Cerebellum (tissue), 4 donors: ENCODE measurements at places on chromosomes 1 and 21. TPM values are rescaled to one million over a fixed set of nuclear protein-coding genes. Genes with fewer than 3 reads are reported as not detected.

DNA sequence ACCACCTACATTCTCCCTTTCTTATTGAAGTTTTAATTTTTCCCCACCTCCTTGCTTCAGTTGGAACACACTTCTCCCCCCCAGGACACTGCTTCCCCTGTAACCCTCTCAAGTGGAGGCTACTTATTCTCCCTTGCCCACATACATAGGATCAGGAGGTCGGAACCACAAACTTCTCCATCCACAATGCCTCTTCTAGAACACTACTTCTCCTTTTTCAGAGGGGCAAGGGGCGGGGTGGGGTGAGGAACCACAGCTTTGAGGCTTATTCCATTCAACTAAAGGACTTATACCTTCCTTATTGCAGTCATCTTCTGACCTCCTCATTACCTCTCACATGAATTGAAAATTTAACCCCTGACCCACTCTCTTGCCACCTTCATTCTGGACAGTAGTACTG, 81.3 kb downstream of the NEK7 start:
- no peak for DNase-seq

The FCMR gene
- not detected for total RNA-seq

DNA sequence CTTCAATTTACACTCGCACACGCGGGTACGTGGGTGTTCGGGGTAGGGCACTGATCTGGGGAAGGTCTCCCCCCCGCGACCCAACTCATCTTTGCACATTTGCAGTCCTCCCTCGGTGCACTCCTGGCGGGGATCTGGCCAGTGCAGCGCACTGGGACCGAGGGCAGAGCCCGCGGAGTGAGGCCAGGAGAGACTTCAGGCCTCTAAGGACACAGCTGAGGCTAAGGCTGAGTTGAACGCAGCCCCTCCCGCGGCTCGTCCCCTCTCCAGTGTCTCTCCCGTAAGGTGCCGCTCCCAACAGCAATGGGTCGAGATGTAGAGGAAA, 936 bp upstream of the NCAM2 start:
- DNase-seq: no peak

DNA sequence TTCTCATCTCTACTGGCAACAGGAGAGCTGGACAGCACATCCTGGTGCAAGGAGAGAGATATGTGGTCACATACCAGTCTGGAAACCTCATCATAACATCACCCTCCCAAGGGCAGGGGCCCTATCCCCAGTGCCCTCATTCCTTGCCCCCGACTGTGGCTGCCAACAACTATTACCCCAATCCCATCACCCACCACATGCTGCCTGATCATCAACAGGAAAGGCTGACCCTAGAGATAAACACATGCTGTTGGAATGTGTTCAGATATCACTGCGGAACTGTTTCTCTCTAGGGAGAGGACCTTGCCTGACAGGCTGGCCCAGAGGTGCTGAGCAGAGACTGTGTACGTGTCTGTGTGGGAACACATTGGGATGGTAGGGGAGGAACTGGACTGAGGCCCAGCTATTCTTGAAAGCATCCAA, 4.5 kb upstream of the INKA2 start:
- no peak for DNase-seq

The DNAH14 gene
- total RNA-seq: 72.0 TPM

- DNase-seq: no peak
Observed at GRCh38 chr1:89104147-89104546, 21.8 kb downstream of the GBP2 start.

- no peak for DNase-seq
Observed at GRCh38 chr1:220889333-220889732, 10.1 kb downstream of the HLX start.

- peak; percentile 75 for DNase-seq
Observed at GRCh38 chr1:6208723-6209660, 3.1 kb downstream of the RNF207 start.

The PRAMEF6 gene
- not detected for total RNA-seq

DNA sequence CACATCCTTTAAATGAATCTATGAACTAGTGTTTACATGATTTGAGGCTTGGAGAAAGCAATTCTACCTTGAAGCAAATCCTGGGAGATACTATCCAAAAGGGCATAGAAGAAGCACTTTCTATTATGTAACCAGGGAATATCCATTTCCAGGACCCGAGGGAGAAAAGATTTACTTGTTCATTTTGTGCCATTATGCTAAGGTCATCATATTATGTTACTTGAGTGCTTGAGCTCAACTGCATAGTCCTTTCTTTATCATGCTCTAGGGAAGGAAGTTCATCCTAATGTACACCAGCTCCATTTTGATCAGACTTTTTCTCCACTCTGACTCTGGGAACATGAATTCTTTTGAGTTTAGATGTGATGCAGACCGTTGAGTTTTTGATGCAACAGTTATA, 188.6 kb upstream of the SNX7 start:
- DNase-seq: no peak

DNA sequence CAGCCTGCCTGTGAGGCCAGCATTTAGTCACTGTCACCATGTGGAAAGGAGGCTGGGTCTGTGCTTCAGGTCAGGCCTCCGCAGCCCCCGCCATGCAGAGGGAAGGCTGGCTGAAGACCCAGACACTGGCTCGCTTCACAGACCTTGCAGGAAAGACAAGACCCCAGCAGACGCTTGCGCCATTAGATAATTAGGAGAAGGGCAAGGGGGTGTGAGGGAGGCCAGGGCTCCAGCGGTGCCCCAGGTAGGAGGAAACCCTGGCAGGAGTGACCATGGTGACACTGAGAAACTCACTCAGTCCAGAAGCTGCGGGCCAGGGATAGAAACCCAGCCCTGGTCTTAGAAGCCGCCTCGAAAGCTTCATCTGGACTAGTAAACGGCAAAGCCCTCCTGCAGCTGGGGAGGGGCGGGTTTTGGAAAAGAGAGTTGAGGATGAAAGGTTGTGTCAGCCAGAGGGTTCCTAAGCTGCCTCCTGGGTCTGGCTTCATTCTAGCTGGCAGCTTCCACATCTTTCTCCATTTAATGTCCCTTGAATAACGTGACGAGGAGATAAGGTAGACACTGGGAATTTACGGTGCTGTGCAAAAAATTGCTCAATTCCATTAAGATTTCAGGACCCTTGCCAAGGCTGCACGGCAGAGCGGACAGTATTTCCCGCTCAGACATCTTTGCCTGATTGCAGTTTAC, 294.1 kb upstream of the VAMP3 start:
- DNase-seq: no peak

The ATP6V1G3 gene
- total RNA-seq: not detected

GRCh38 chr1:105724286-105724685, 1332.2 kb upstream of the PRMT6 start:
- no peak for DNase-seq

The CTSS gene
- total RNA-seq: 7.3 TPM

DNA sequence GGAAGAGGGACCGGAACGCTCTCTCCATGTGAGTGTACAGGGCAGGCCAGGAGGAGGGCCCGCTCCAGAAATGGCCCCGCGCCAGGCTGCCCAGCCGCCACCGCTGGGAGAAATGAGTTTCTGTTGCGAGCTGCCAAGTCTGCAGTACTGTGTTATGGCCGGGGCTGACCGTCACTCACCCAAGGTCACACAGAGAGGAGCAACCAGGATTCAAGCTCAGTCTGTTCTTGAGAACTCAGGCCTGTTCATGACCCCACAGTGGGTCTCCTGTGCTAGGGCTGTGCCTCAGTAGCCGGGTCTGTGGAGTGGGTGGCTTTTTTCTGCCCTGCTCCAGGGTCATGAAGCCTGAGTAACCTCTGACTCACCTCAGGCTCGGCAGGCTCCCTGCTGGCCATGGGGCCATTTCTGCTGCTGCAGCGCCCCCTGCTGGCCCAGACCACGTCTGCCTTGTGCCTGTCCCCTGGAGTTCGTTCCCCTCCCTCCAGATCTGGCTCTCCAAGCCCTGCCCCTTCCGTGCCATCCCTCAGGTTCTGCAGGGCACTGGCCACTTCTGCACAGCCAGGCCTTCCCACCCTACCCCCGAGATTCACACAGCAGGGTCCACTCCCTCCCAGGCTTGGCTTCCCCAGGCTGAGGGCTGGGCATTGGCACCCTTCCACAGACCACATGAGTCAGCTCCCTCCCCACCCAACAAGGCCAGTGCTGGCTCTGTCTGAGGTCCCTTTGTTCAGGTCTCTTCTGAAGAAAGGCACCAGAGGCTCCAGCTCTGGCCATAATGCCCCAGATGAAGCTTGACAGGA, 51.8 kb downstream of the EDN2 start:
- no peak for DNase-seq
